ENCODE measurements at places on chromosomes 16 and 17.

GRCh38 chr17:32239456-32239855 lies 26.2 kb upstream of the RHBDL3 start:
- DNase-seq, result no peak

DNA sequence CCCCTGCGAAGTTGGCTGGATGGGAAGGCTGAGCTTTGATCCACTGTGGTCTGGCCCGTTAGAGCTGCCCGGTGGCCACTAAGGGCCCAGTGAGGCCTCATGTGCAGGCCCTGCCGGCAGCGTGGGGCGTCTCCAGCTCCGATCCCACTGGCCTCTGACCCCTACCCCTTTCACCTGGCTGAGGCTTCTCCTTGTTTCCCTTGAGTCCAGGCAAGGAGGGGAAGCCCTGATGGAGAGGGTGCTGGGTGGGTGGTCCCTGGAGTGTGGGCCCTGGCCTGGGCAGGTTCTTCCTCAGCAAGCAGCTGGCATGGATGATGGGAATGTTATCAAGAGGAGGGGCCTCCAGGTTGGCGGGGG lies 356.8 kb downstream of the SEC14L1 start:
- no peak for DNase-seq

GRCh38 chr16:52237823-52238222 lies 309.1 kb downstream of the TOX3 start:
- no peak for DNase-seq

DNA sequence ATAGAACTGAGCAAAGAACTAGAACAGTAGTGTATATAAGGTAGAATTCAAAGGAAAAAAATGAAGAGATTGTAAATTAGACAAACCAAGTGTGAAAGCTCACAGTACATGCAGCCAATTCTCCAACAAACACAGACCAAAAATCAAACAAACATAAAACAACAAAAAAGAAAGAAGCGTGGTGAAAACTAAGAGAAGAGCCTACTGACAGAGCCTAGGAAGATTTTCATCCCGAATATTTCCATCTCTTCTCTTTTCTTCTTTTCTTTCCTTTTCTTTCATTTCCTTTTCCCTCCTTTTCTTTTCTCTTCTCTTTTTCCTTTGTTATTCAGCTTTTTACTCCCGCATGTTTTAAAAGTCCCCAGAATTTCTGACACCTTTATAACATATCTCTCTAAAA lies 1103.6 kb downstream of the CDH8 start:
- DNase-seq, result no peak

DNA sequence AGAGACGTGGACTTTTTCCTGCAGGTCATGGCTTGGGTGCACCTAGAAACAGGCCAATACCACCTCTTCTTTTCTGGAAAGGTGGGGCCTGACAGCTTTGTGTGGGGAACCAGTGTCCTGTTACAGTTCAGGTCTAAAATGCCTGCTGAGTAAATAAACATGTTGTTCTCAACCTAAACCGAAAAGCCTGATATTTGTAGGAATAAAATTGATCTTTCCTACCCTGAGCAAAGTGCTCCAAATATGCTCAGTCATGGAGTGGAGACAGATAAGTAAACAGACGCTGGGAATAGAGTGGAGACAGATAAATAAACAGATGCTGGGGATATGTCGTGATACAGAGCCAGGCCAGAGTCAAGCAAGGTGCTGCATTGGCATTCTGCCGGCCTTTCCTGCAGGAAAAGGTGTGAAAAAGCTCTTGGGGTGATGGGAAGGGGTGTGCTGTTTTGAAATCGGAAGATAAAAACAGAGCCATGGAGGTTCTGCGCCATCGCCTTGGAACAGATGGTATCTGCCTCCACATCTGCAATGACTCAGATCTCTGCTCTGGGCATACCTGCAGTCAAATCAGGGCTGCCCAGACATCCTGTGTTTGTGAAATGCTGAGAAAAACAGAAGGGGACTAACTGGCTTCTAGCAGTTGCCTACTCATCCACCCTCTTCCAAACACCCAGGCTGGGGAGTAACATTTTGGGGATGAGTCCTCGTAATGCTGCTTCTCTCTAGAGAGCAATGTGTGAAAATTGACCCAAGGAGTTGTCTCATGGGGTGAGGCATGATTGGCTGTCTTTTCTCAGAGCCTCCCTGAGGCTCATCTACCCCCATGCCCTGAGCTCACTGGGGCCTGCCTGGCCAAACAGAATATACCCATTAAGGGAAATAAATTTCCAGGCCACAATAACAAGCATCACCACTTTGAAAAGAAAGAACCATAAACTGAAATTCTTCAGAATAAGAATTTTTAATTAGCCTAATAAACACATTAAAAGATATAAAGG lies 16.8 kb upstream of the TRPV2 start:
- DNase-seq, result no peak

- DNase-seq, result peak; percentile 57
Measured at GRCh38 chr16:2969545-2970521, 685 bp downstream of the PAQR4 start.

- DNase-seq, result no peak
Measured at GRCh38 chr17:3982541-3983017, 18.3 kb upstream of the ATP2A3 start.

- DNase-seq, result no peak
Measured at GRCh38 chr16:3589441-3589921, 12.3 kb upstream of the NLRC3 start.

DNA sequence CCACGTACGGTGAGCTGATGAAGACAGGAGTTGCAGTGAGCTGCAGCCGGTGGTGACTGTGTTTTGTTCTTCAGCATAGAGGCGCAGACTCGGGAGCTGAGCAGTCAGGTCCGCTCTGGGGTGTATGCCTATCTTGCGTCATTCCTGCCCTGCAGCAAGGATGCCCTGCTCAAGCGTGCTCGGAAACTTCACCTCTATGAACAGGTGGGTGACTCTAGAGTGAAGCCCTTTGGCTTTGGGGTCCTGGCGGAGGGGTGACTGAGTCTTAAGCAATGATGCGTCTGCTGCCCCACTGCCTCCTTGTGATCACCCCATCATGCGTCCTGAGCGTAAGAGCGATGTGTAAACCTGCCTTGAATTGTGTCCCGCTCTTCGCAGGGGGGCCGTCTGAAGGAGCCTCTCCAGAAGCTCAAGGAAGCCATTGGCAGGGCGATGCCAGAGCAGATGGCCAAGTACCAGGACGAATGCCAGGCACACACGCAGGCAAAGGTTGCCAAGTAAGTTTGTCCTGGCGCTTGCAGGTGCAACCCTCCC lies 22.9 kb downstream of the UBN1 start:
- DNase-seq, result no peak

DNA sequence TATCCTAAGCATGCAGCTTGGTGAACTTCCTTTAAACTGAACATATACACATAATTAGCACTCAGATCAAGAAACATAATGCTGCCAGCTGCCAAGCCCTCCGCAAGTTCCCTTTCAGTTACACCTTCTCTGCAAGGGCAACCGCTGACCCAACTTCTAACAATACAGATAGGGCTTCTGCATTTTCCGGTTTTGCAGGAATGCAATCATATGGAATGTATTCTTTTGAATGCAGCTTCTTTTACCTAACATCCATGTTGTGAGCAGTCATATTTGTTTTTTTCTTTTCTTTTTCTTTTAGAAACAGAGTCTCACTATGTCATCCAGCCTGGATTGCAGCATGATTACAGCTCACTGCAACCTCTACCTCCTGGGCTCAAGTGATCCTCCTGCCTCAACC lies 110.7 kb downstream of the GSG1L start:
- DNase-seq, result no peak

DNA sequence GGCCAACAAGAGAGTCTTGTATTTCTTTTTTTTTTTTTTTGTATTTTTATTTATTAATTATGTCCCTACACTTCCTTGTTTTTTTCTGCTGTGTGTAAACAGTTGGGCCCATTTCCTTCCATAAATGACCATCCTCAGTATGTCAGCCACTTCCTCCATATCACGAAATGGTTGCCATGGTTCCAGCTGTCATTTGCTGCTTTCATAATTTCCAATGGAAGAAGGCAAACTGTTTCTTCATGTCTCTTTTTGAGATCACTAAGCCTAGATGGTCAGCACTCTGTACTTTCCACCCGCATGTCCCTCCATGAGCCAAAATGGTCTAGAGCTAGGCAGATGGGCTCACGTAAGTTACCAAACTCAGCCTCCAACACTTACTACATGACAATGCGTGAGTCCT lies 133.5 kb upstream of the FOXF1 start:
- no peak for DNase-seq

DNA sequence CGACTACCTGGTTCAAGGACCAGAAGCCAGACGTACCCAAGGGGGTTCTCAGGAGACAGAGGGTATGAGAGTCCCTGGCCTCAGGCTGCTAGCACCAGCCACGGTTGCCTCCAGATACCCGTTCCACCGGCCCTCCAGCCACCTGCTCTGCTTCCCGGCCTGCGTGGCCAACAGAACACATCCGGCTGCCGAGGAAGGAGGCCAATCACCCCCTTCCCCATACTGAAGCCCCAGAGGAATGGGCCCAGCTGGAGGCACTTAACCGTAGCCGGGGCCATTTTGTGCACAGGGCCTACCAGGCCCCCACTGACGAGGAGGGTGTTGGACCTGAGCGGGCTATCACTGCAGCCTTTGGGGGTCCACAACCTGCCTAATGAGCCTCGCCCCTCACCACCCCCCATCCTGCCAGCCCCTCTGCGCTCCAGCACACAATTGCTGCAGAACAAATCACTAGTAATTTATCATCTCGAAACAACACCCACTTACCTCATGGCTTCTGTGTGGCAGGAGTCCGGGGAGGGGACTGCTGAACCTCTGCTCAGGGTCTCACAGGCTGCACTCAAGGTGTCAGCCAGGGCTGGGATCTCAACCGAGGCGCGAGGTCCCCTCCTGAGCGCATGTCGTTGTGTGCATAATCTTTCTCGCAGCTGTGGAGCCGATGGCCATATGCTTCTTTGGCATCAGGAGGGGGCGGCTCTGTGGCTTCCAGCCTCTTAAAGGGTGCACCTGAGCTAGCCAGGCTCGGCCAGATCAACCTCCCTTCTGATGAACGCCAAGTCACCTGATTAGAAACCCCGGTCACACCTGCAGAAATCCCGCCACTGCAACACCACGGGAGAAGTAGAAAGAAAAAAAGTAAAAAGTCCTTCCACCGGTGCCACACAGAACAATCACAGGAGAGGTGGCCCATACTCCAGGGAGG lies 10.1 kb upstream of the KREMEN2 start:
- no peak for DNase-seq

All from foreskin melanocyte (primary cell).